Upper lobe of left lung (tissue), 6 donors: ENCODE measurements at places on chromosomes 2 and 18. TPM values are rescaled to one million over a fixed set of nuclear protein-coding genes. Genes with fewer than 3 reads are reported as not detected.
A peak's percentile ranks its signal among the peaks of the same experiment; 100 is the strongest.

CYP27A1 gene
- total RNA-seq, result 147 TPM

DNA sequence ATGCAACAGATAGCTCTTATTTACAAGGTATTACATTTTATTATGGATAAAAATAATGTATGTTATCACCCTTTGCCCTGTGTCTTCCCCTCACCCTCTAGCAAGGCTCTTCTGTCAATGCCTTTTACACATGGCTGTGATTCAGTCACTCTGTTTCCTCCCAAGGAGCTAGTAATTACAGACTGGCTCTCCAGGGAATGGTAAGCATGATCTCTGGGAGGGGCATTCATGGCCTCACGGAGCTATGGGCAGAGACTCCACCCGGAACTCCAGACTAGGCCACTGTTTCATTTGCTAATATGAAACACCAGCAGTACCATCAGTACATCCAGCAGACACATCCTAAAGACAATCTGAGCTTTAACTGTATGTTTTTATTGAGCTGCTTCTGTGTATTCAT is 410.9 kb upstream of the CYRIA start:
- DNase-seq, result no peak
- H3K27ac ChIP-seq, result no peak overlapping the region
- H3K4me1 ChIP-seq, result no peaks in the 10 kb centered on the region
- no peak overlapping the region for H3K4me3 ChIP-seq
- H3K27me3 ChIP-seq, result no peaks in the 10 kb centered on the region

- no peak overlapping the region for H3K27ac ChIP-seq
- no peaks in the 10 kb centered on the region for H3K36me3 ChIP-seq
- DNase-seq, result no peak
- H3K4me3 ChIP-seq, result no peak overlapping the region
- no peaks in the 10 kb centered on the region for H3K27me3 ChIP-seq
Observed at GRCh38 chr2:163541943-163542342, 193.9 kb downstream of the FIGN start.

MYO5B gene
- total RNA-seq, result 25.4 TPM

GRCh38 chr2:110853516-110853915 is 121.1 kb downstream of the ACOXL start:
- H3K27me3 ChIP-seq, result no peaks in the 10 kb centered on the region
- DNase-seq, result no peak
- H3K36me3 ChIP-seq, result no peaks in the 10 kb centered on the region
- H3K4me3 ChIP-seq, result no peak overlapping the region
- H3K4me1 ChIP-seq, result no peaks in the 10 kb centered on the region

FOXI3 gene
- not detected for total RNA-seq

OTOS gene
- total RNA-seq, result not detected

ADCYAP1 gene
- total RNA-seq, result not detected

ALLC gene
- total RNA-seq, result not detected

STPG4 gene
- 0.44 TPM for total RNA-seq

DNA sequence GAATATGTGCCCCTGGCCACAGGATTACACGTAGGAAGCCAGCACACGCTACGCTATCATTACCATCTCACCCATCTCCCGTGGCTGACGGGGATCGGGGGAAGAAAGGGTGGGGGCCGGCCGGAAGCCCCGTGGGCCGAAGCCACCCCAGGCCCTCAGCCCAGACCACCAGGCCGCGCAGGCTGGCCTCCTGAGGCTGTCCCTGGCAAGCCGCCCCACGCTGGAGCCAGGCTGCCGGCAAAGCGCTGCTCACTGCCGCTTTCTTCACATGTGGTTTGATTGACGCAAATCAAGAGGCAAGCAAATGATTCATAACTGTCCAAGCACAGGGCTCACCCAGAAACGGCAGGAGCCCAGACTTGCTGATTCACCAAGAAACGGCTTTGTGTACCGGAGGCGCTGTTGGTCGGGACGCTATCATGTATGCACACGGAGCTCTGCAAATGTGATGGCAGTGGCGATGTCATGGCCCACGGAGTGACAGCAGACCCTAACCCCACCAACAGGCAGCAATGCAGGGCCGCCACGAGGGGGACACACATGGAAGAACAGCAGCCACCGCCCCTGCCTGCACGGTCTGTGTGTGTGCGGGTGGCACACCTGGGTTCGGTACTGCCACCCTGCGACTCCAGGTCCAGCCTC is 125.7 kb downstream of the HDAC4 start:
- DNase-seq, result peak; percentile 88
- no peaks in the 10 kb centered on the region for H3K27me3 ChIP-seq
- no peaks in the 10 kb centered on the region for H3K36me3 ChIP-seq

- H3K27me3 ChIP-seq, result no peaks in the 10 kb centered on the region
- no peaks in the 10 kb centered on the region for H3K4me1 ChIP-seq
- no peak for DNase-seq
- H3K4me3 ChIP-seq, result no peak overlapping the region
- no peaks in the 10 kb centered on the region for H3K36me3 ChIP-seq
Observed at GRCh38 chr2:85091838-85092237, 41.4 kb upstream of the TCF7L1 start.

DNA sequence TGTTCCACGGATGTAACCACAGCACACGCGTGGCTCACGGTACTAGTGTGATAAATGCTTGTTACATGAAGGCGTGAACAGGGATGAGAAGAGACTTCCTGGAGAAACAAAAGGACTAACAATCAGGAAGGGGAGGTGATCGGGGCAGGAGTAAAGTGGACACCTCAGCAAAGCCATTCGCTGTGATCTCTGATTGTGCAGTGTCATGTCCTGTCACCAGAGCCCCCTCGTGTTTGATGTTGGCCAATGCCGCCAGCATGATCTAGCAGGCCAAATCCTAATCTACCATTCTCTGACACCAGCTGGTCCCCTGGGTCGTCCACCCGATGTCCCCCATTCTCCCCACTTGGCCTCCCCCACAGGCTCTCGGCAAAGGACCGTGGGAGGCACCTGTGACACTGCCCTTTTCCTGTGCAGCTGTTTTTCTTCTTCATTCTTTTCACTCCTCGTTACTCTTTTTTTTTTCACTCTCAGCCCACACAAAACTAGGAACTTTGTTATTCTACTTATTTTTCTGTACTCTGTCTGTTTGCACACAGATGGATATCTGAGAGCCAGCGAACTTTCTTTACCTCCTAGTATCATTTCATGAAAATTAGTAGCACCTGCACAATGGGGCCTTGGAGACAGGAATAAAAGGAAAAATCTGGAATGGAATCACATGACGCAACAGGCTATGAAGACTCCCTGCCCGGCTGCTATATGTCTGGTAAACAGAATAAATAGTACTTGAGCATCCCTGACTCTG is 146.8 kb downstream of the TGIF1 start:
- no peaks in the 10 kb centered on the region for H3K36me3 ChIP-seq
- DNase-seq, result peak; percentile 76
- H3K4me3 ChIP-seq, result peak overlapping the region; percentile 52
- H3K27ac ChIP-seq, result peak overlapping the region; percentile 95
- peaks cover 46% of the 10 kb centered on the region for H3K4me1 ChIP-seq

AQP12A gene
- total RNA-seq, result not detected

GRCh38 chr18:74869904-74870863 is 272.5 kb downstream of the ZNF407 start:
- no peak for DNase-seq
- no peak overlapping the region for H3K27ac ChIP-seq
- no peaks in the 10 kb centered on the region for H3K4me1 ChIP-seq
- H3K36me3 ChIP-seq, result no peaks in the 10 kb centered on the region
- H3K4me3 ChIP-seq, result no peak overlapping the region
- no peaks in the 10 kb centered on the region for H3K27me3 ChIP-seq

ANKRD30B gene
- total RNA-seq, result not detected

- no peak for DNase-seq
- H3K36me3 ChIP-seq, result no peaks in the 10 kb centered on the region
- H3K27ac ChIP-seq, result no peak overlapping the region
- H3K4me3 ChIP-seq, result no peak overlapping the region
- H3K4me1 ChIP-seq, result no peaks in the 10 kb centered on the region
Observed at GRCh38 chr2:51990684-51991083, 958.8 kb upstream of the NRXN1 start.

GEN1 gene
- total RNA-seq, result 6.3 TPM

DNA sequence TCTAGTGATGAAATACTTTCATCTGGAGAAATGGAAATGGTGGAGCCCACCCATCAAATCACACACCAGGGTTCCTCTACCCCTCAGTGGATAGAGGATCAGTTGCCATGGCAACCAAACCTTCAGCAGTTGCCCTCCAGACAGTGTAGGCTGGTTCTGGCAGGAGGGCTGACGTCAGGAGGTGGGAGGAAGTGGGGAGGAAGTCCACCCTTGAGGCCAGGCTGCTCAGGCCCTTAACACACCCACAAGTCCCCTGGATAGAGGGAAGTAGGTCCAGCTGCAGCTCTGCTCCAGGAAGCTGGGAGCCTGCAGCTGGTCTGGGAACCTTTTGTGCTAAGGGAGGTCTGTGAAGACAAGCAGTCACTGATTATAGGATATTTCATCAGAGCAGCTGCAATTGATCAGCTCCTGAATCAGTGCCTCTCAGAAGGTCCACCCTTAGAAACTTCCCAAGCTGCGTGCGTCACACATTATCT is 186.6 kb downstream of the MTX2 start:
- no peak overlapping the region for H3K4me3 ChIP-seq
- H3K4me1 ChIP-seq, result peaks cover 7% of the 10 kb centered on the region
- DNase-seq, result no peak
- H3K27me3 ChIP-seq, result no peaks in the 10 kb centered on the region
- H3K27ac ChIP-seq, result no peak overlapping the region

- no peaks in the 10 kb centered on the region for H3K4me1 ChIP-seq
- no peaks in the 10 kb centered on the region for H3K36me3 ChIP-seq
- no peaks in the 10 kb centered on the region for H3K27me3 ChIP-seq
Observed at GRCh38 chr2:211133766-211134165, 577.4 kb downstream of the CPS1 start.

DNA sequence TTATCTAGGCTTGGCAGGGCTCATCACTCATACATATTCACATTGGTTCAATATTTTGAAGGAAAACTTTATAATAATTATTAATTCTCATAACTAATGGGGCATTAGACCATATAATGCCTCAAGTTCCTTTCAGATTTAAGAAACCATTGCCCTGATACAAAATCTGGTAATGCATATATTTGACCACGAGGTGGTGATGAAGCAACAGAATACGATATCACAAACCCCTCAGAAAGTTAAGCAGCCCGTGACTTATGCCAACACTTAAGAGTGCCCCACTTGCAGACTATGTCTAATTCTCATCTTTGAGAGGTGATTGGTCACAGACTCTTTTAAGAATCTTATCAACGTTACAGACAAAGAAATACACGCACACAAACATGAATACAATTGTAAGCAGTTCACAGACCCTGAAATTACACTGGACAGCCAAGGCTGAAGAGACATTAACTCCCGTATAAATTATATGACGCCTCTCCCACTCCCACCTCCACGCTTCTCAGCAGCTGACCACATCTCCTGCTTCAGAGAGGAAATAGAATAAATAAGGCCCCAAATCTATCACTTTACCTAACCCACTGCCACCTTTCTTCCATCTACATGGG is 20.7 kb upstream of the DNAH6 start:
- H3K27me3 ChIP-seq, result no peaks in the 10 kb centered on the region
- H3K4me1 ChIP-seq, result no peaks in the 10 kb centered on the region
- H3K36me3 ChIP-seq, result no peaks in the 10 kb centered on the region
- no peak for DNase-seq
- no peak overlapping the region for H3K27ac ChIP-seq

DNA sequence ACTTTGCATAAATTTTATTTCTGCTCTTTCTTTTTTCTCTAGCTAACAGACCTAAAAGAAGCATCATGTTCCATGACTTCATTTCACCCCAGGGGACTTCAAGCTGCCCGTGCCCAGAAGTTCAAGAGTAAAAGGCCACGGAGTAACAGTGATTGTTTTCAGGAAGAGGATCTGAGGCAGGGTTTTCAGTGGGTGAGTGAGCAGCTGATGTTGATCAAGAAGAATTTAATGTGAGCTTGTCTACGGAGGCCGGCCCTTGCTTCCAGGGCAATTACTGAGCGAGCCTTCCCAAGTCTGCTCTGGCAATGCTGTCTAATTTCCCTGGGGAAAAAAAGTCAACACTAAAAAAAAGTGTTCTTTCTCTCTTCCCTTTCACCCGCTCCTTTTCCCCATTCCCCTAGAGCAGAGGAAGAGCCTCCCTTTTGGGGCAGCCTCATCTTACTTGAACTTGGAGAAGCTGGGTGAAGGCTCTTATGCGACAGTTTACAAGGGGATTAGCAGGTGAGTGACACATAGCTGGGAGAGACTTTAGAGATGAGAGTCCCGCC is 1.2 kb downstream of the CDK15 start:
- H3K36me3 ChIP-seq, result no peaks in the 10 kb centered on the region
- H3K4me1 ChIP-seq, result peaks cover 4% of the 10 kb centered on the region

GRCh38 chr2:162734866-162735265 is 103.7 kb downstream of the KCNH7 start:
- no peak for DNase-seq
- no peaks in the 10 kb centered on the region for H3K27me3 ChIP-seq
- no peaks in the 10 kb centered on the region for H3K36me3 ChIP-seq
- no peaks in the 10 kb centered on the region for H3K4me1 ChIP-seq
- no peak overlapping the region for H3K4me3 ChIP-seq
- H3K27ac ChIP-seq, result no peak overlapping the region

GRCh38 chr2:8986327-8986976 is 17.0 kb downstream of the MBOAT2 start:
- no peak overlapping the region for H3K4me3 ChIP-seq
- H3K27ac ChIP-seq, result no peak overlapping the region
- DNase-seq, result no peak
- no peaks in the 10 kb centered on the region for H3K27me3 ChIP-seq
- no peaks in the 10 kb centered on the region for H3K36me3 ChIP-seq

GPBAR1 gene
- total RNA-seq, result 4.6 TPM

HOXD8 gene
- total RNA-seq, result 0.61 TPM

PLEK gene
- total RNA-seq, result 34.9 TPM

GRCh38 chr18:10481831-10482230 is 27.4 kb downstream of the APCDD1 start:
- H3K36me3 ChIP-seq, result peaks cover 8% of the 10 kb centered on the region
- H3K27ac ChIP-seq, result no peak overlapping the region
- H3K4me1 ChIP-seq, result peaks cover 15% of the 10 kb centered on the region
- H3K4me3 ChIP-seq, result no peak overlapping the region

NAT8 gene
- not detected for total RNA-seq

DNA sequence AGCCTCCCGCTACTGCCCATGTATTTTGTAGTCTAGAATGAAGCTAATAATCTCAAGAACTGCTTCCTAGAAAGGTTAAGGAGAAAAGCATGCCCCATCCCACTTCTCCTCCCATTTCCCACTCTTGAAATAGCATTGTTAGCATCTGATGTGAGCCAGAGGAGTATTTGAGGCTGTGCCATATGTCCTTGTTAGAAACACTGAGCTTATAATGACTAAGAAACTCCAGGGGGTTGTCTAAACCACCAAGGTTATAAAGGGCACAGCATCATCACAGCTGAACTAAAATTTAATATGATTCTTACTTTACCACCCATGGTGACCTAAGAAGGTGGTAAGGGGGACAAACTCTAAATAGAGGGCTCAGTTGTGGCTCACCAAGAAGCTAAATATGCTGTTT is 16.6 kb downstream of the TSPYL6 start:
- no peaks in the 10 kb centered on the region for H3K4me1 ChIP-seq
- no peak overlapping the region for H3K4me3 ChIP-seq
- H3K27me3 ChIP-seq, result no peaks in the 10 kb centered on the region
- no peaks in the 10 kb centered on the region for H3K36me3 ChIP-seq
- H3K27ac ChIP-seq, result no peak overlapping the region

SUCLG1 gene
- total RNA-seq, result 54.6 TPM
